Stimulated activated CD4-positive, alpha-beta T cell treated with anti-CD3 and anti-CD28 coated beads, TNF-alpha, amount 100 ng/mL, for 24 hours (primary cell): ENCODE measurements at places on chromosomes 12 and 14.

DNA sequence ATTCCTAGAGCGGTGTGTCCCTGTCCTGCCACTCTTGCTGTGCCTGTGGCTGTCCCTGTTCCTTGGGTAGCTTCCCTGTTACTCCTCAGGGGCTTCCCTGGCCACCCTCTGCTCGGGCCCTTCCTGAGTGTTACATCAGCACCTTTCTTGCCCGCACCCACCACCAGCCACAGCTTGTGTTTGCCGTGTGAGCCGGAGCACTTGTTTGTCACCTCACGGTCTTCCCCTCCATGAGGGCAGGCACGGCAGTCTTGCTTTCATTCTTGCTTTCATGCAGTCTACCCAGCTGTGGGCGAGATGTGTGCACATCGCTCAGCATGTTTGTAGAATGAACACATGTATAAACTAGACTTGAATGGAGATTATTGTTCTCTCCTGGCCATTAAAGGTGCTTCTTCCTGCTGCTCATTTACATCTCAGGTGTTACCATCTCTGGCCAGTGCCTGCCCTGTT, 42.0 kb downstream of the TRAF3 start:
- peak; percentile 78 for DNase-seq

GRCh38 chr12:78290606-78291345, 460.1 kb downstream of the NAV3 start:
- no peak for DNase-seq

GRCh38 chr12:118150625-118151024, 14.7 kb downstream of the PEBP1 start:
- no peak for DNase-seq

DNA sequence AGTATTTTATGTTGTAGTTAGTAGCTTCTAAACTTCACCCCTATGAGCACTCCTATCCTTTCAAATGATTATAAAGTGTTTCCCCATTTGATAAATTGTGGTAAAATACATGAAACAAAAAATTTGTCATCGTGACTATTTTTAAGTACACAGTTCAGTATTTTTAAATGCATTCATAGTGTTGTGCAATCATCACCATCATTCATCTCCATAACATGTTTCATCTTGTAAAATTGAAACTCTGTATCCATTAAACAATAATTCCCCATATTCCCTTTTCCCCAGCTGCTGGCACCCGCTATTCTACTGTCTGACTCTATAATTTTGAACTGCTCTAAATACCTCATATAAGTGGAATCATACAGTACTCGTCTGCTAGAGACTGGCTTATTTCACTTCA, 52.5 kb downstream of the ATP23 start:
- no peak for DNase-seq

- no peak for DNase-seq
Measured at GRCh38 chr12:58889557-58889956, 30.7 kb downstream of the LRIG3 start.

- DNase-seq = no peak
Measured at GRCh38 chr12:33596061-33596460, 156.4 kb upstream of the SYT10 start.

GRCh38 chr14:93708800-93709199, 79.5 kb downstream of the PRIMA1 start:
- no peak for DNase-seq

DNA sequence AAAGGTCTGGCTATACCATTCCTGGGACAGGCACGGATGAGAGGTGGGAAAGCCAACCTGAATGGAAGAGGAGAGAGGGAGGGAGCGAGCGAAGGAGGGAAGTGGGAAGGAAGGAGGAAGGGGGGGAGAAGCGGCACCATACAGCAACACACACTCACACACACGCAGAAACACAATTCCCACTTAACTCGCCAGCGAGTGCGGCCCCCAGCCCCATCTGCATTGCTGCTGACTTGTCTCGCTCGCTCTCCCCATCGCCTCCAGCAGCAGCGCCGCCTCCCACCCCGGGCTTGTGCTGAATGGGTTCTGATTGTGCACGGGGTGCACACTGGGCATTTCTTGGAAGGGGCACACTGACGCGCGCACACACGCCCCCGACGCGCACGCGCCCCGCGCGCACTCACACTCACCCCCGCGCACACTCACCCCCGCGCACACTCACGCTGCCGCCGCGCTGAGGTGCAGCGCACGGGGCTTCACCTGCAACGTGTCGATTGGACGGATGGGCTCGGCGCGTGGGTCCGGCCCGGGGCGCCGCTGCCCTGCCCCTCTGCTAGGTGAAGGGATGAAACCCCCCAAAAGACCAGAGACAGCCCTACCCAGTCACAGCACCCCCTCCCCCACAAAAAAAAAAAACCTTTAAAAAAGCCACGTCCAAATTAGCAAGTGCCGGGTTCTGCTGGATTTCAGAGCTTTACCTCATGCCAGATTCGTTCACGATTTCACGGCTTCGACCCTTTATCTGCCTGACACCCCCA, 685 bp downstream of the GRIN2B start:
- no peak for DNase-seq

- no peak for DNase-seq
Measured at GRCh38 chr12:104687823-104688573, 231.2 kb downstream of the CHST11 start.

GRCh38 chr12:79444089-79444488, 246.7 kb downstream of the PAWR start:
- no peak for DNase-seq

GRCh38 chr12:87870493-87871460, 158.4 kb downstream of the C12orf50 start:
- DNase-seq = no peak

- no peak for DNase-seq
Measured at GRCh38 chr12:50482571-50482970, 22.2 kb upstream of the DIP2B start.

- no peak for DNase-seq
Measured at GRCh38 chr12:126353604-126354003, 1288.4 kb downstream of the AACS start.

DNA sequence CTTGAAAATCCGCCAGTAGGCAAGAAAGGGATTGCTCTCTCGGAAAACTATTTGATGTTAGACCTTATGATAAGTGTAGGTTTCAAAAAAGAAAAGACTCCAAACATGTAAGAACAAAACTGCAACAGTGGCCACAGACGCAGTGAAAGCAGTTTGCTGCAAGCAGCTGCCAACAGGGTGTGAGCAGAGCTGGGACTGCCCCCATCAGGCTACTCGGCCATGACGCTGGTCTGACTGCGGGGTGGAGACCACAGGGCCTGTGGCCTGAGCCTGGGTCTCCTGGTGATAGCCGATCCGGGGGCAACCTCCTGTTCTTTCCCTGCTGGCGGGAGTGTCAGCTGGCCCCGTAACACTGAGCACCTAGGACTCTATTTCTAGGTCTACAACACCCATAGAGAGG, 63.2 kb downstream of the AMN start:
- no peak for DNase-seq

GRCh38 chr12:12839873-12840579, 26.9 kb downstream of the DDX47 start:
- no peak for DNase-seq

GRCh38 chr14:34372786-34373185, 89.3 kb downstream of the SPTSSA start:
- no peak for DNase-seq

- no peak for DNase-seq
Measured at GRCh38 chr12:70507442-70507841, 129.8 kb downstream of the PTPRB start.

- no peak for DNase-seq
Measured at GRCh38 chr14:101120641-101121507, 217.4 kb upstream of the RTL1 start.

DNA sequence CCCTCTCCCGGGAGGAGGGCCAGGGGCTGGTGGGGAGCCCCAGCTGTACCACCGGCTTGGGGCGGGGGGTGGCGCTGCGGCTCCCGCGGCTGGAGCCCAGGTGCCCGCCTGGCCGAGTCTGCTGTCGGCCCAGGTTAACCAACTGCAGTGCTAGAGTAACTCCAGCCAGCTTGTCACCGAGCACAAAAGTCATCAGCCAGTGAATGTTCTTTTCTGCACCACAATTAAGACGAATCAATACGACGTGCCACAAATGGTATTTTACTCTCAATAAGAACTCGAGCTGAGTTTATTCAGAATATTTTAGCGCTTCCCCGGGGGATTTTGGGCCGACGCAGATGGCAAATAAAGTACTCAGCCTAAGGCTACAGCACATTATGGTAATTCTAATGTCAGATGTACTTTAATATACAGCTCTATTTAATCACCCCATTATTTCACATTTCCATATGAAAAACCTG, 83.2 kb downstream of the BCL11B start:
- DNase-seq = no peak

DNA sequence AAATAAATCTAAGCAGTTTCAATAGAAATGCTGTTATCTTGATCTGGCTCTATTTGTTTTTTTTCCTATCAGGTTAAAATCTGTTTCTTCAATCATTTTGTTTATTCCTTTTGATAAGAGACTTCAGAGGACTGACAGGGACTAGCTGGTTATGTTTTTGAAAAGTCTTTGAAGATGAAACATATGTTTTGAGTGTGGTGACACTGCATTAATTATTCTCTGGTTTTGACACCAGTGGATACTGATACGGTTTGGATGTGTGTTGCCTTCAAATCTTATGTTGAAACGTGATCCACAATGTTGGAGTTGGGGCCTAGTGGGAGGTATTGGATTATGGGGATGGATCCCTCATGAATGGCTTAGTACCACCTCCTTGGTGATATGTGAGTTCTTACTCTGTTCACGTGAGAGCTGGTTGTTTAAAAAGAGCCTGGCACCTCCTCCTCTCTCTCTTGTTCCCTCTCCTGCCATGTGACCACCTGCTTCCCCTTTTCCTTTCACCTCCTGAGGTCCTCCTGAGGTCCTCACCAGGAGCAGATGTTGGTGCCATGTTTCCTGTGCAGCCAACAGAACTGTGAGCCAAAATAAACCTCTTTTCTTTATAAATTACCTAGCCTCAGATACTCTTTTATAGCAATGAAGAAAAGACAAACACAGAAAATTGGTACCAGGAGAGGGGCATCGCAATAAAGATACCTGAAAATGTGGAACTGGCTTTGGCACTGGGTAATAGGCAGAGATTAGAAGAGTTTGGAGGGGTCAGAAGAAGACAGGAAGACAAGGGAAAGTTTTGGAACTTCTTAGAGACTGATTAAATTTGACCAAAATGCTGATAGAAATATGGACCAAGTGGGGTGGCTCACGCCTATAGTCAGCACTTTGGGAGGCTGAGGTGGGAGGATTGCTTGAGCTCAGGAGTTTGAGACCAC, 23.0 kb downstream of the RASSF3 start:
- DNase-seq = no peak

GRCh38 chr12:88132392-88132791, 9.5 kb downstream of the CEP290 start:
- DNase-seq = no peak

DNA sequence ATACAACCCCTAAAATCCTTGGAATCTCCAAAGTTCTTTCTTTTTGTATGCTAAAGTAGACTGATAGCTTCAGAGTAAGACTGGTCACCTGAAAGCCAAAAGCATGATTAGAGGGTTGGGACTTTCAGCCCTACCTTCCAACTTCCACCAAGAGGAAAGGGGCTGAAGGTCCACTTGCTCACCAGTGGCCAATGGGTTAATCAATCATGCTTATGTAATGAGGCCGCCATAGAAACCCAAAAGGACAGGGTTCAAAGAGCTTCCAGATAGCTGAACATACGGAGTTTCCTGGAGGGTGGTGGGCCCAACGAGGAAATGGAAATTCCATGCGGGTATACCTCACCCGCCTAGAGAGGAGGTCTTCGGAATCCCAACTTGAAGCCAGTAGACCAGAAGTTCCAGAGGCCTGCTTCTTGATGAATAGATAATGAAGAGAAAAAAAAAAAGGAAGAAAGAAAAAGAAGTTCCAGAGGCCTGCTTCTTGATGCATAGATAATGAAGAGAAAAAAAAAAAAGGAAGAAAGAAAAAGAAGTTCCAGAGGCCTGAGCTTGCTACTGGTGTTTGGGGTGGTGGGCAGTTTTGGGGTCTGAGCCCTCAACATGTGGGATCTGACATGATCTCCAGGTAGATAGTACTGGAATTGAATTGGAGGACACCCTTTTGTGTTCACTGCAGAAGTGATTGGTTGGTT, 11.2 kb upstream of the BTG1 start:
- DNase-seq = no peak

DNA sequence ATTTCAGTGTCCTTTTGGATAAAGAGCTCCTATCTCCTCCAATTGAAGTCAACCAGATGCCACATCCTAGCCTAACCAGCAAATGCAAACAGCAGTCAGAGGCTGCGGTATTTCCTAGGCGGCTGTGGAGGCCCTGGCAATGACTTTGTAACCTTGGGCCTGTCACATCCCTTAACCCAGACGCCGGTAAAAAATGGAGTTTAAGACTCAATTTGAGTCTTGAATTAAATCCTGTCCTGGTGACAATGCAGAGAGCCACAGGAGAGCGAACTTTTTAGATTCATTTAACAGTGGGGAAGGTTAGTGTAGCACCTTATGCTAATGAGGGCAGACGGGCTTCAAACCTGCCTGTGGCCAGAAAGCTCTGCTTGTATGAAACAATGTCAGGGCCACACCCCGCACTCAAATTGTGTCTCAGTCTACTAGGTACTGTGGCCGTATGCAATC, 1.3 kb downstream of the C12orf75 start:
- DNase-seq = peak; percentile 8

DNA sequence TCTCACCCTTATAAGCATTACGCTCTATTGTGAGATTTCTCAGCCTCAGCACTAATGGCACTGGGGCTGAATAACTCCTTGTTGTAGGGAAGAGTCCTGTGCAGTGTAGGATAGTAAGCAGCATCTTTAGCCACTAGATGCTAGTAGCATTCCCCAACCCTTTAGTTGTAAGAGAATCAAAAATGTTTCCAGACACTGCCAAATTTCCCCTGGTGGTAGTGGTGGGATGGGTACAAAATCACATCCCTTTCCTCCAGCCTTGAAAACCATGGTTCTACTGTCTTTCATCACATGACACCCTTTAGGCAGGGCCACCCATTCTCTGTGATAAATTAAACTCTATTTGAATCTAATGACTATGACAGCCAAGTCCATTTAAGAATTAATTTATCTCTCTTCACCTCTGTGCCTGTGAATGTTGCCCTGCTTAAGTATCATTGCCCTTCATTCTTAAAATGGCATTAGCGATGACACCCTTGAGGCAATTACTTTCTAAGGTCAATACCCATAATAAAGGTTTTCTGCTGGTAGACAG, 199.4 kb downstream of the ANO4 start:
- DNase-seq = no peak

- DNase-seq = no peak
Measured at GRCh38 chr14:103960457-103961055, 18.2 kb upstream of the RD3L start.

- DNase-seq = no peak
Measured at GRCh38 chr12:78672033-78672432, 192.5 kb upstream of the SYT1 start.

- no peak for DNase-seq
Measured at GRCh38 chr14:68945585-68946488, 33.3 kb downstream of the ACTN1 start.
